ENCODE measurements at places on chromosomes 4 and X. TPM values are rescaled to one million over a fixed set of nuclear protein-coding genes. Genes with fewer than 3 reads are reported as not detected.

- H3K27ac ChIP-seq: no peak overlapping the region
Measured at GRCh38 chrX:129689796-129690195, 35.0 kb upstream of the APLN start.

DNA sequence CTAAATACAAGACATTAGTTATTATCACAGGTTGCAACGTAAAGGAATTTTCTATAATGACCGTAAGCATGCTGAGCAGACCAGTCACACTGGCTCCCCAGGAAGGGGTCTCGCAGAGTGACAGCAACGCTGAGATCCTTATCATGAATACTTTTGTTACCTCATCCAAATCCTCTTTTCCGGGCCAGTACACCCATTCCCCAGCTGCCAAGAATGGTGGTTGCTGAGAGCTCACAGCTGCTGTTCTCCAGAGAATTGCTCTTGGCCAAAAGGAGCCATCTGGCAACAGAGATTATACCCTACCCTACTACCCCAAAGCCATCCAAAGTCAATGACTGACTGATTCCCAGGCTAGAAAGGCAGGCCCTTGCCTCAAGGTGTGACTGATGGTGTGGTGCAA, 91.6 kb downstream of the FUNDC1 start:
- no peak overlapping the region for H3K4me3 ChIP-seq
- no peak for DNase-seq
- no peaks in the 10 kb centered on the region for H3K4me1 ChIP-seq
- H3K36me3 ChIP-seq: no peaks in the 10 kb centered on the region
- no peaks in the 10 kb centered on the region for H3K27me3 ChIP-seq

GRCh38 chrX:118730500-118731247, 3.3 kb downstream of the IL13RA1 start:
- no peak overlapping the region for H3K27ac ChIP-seq
- peaks cover 9% of the 10 kb centered on the region for H3K4me1 ChIP-seq
- no peak for DNase-seq
- H3K4me3 ChIP-seq: no peak overlapping the region
- peaks cover 18% of the 10 kb centered on the region for H3K27me3 ChIP-seq

GRCh38 chr4:122334828-122335227, 44.0 kb upstream of the ADAD1 start:
- H3K36me3 ChIP-seq: peaks cover 34% of the 10 kb centered on the region
- peaks cover 2% of the 10 kb centered on the region for H3K4me1 ChIP-seq
- H3K4me3 ChIP-seq: no peak overlapping the region
- no peak overlapping the region for H3K27ac ChIP-seq
- DNase-seq: no peak
- no peaks in the 10 kb centered on the region for H3K27me3 ChIP-seq

- no peaks in the 10 kb centered on the region for H3K27me3 ChIP-seq
- H3K4me3 ChIP-seq: no peak overlapping the region
- no peaks in the 10 kb centered on the region for H3K4me1 ChIP-seq
- DNase-seq: no peak
Measured at GRCh38 chr4:142741995-142742394, 104.1 kb downstream of the INPP4B start.

GRCh38 chr4:102524691-102525090, 23.5 kb downstream of the NFKB1 start:
- DNase-seq: no peak
- H3K36me3 ChIP-seq: peaks cover 17% of the 10 kb centered on the region

DNA sequence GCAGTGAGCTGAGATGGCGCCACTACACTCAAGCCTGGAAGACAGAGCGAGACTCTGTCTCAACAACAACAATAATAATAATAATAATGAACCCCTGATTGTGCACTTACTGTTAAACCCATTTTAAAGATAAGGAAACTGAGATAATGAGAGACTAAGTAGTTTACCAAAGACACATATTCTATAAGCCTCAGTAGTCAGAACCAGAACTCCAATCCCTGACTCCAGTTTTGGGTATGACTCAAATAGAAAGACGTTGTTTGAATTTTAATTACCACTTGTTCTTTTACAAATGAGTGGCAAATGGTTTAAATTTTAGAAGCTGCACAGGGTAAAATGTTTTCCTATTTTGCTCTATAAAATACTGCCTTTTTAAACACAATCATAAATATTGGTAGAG, 37.4 kb downstream of the ACSL4 start:
- no peak for DNase-seq
- no peaks in the 10 kb centered on the region for H3K27me3 ChIP-seq
- peaks cover 1% of the 10 kb centered on the region for H3K36me3 ChIP-seq
- H3K4me1 ChIP-seq: peaks cover 28% of the 10 kb centered on the region
- no peak overlapping the region for H3K4me3 ChIP-seq
- no peak overlapping the region for H3K27ac ChIP-seq

GRCh38 chrX:131201986-131202385, 87.1 kb downstream of the IGSF1 start:
- no peak overlapping the region for H3K27ac ChIP-seq
- H3K36me3 ChIP-seq: no peaks in the 10 kb centered on the region
- H3K4me3 ChIP-seq: no peak overlapping the region
- no peaks in the 10 kb centered on the region for H3K27me3 ChIP-seq
- H3K4me1 ChIP-seq: no peaks in the 10 kb centered on the region

DNA sequence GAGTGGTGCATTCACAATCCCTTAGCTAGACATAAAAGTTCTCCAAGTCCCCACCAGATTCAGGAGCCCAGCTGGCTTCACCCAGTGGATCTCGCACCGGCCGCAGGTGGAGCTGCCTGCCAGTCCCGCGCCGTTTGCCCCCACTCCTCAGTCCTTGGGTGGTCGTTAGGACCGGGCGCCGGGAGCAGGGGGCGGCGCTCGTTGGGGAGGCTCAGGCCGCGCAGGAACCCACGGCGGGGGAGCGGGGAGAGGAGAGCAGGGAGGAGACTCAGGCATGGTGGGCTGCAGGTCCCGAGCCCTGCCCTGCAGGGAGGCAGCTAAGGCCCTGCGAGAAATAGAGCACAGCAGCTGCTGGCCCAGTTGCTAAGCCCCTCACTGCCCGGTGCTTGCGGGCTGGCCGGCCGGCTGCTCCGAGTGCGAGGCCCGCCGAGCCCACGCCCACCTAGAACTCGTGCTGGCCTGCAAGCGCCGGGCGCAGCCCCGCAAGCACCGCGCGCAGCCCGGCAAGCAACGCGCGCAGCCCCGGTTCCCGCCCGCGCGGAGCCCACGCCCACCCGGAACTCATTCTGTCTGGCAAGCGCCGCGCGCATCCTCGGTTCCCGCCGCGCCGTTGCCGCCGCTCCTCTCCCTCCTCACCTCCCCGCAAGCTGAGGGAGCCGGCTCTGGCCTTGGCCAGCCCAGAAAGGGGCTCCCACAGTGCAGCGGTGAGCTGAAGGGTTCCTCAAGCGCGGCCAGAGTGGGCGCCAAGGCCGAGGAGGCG, 153.5 kb downstream of the SLC7A11 start:
- DNase-seq: no peak
- H3K27me3 ChIP-seq: no peaks in the 10 kb centered on the region
- no peak overlapping the region for H3K4me3 ChIP-seq

The COX7B2 gene
- total RNA-seq: not detected

The OCIAD1 gene
- 107 TPM for total RNA-seq

The GLUD2 gene
- total RNA-seq: 1.4 TPM

The RAB41 gene
- not detected for total RNA-seq

The SYTL5 gene
- not detected for total RNA-seq

The ELF4 gene
- total RNA-seq: 28.2 TPM

All from activated CD4-positive, alpha-beta memory T cell treated with anti-CD3 and anti-CD28 coated beads for 36 hours (primary cell).